ENCODE measurements at places on chromosomes 12 and 14.

DNA sequence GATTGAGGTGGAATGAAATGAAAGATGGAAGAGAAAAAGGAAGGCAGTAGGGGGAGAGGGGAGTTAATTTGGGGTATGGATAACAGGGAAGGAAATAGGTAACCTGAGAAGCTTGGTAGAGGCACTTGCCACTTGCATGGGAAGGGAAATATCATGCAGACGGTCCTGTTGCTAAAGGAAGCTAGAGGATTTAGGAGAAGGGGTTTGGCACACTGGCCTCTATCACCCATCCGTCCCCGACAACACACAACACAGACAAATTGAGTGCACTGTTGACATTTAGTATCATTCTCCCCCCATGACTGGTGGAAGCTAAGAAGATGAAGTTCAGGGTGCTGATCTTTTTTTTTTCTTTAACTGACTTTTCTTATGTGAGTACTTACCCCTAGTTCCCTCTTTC, 2.0 kb downstream of the OR10AD1 start:
- DNase-seq: no peak

- DNase-seq: no peak
These were observed 1.2 kb upstream of the HECTD1 start for GRCh38 chr14:31208546-31209424.

DNA sequence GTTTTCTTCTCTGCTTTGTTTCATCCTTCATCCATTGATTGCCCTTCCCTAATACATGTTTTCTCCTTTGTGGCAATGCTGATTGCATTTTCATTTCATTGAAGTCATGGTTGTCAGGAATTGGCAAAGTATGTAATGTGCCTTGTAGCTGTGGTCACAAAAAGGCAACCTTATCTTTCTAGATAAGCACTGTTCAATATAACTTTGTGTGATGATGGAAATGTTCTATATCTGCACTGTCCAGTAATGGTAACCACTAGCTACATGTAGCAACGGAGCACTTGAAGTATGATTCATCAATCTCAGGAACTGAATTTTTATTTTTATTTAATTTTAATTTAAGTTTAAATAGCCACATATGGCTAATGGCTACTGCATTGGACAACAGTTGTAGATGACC, 79.8 kb downstream of the PCNX1 start:
- no peak for DNase-seq

GRCh38 chr14:75435473-75435872, 7.7 kb downstream of the JDP2 start:
- DNase-seq: no peak

DNA sequence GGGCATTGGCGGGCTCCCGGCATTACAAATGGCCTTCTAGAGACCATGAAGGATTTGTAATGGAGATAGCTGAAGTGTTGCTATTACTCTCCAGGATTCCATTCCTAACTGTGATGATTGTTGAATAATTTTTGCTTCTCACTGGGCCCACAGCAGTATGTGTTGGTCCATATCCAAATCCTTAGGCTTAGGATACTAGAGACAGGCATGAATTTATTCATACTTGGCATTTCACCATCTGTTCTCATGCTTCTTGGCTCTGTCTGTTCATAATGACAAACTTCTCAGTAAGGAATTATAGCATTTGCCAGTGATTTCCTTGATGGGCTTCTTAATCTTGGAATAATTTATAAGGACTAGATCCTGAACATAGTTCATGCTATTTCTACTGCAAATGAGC, 832.9 kb downstream of the C12orf50 start:
- DNase-seq: no peak

- DNase-seq: no peak
These were observed 28.1 kb downstream of the MSRB3 start for GRCh38 chr12:65306366-65307168.

DNA sequence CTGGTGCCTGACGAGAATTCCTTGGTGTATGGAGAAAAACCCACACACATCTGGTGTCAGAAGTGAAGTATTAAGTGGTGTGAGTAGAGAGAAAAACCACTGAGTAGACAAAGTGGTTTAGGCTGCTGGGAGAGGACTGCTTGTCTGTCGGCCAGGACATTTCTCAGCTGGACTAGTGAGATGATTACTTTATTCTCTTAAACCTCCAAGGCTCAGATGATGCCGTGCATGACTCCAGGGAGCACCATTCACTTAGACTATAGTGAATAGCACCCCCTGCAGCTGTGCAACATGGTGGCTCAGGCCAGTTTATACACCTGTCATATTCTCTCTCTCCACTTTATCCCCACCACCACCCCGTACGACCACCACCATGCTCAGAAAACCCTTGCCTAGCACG, 28.5 kb upstream of the NFYB start:
- no peak for DNase-seq

DNA sequence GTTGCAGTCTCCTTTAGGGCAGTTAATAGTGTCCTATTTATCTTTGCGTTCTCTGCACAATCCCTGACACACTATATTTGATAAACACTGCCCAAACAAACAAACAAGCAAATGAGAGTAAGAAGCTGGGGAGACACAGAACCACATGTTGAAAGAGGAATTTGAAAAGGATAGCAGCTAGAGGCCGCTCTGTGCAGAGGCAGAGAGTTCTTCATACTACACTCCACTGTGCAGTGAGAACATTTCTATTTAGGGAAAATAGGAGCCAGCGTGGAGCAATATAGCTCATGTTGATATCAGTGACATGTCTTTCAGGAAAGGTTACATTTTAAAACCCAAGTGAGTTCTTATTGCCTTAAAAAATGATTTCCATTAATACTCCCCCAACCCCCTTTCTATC, 140.3 kb upstream of the SEL1L start:
- DNase-seq: no peak

- no peak for DNase-seq
These were observed 82.4 kb downstream of the PIK3C2G start for GRCh38 chr12:18343708-18344107.

- DNase-seq: no peak
These were observed 3.2 kb downstream of the CFL2 start for GRCh38 chr14:34711169-34711568.

GRCh38 chr14:60266021-60266937, 17.3 kb downstream of the PPM1A start:
- DNase-seq: no peak

DNA sequence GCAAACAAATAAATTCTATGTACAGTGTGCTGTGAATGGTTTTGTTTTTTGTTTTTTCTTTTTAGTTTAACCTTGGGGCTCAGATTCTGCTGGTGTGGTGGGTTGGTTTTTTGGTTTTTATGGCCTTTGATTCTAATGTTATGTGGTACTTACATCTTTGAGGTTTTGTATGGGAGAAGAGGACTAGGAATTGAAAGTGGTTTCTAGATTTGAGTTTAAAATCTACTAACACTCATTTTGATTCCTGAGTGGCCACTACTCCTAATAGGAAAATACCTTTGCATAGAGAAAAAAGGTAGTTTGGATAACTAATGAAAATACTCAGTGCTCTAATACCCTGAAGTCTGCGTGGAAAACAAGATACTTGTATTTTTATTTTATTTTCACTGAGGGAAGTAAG, 137.7 kb downstream of the MON2 start:
- no peak for DNase-seq

- no peak for DNase-seq
These were observed 217.7 kb upstream of the ATXN7L3B start for GRCh38 chr12:74319886-74320285.

GRCh38 chr12:12586879-12587675, 24.4 kb upstream of the DUSP16 start:
- no peak for DNase-seq

DNA sequence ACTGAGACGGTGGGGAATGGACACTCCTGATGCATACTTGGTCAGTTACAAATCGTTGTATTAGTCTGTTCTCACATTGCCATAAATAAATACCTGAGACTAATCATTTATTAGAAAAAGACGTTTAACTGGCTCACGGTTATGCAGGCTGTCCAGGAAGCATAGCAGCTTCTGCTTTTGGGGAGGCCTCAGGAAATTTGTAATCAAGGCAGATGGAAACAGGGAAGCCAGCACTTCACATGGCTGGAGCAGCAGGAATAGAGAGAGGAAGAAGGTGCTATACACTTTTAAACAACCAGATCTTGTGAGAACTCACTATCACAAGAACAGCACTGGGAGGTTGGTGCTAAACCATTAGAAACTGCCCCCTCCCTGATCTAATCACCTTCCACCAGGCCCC, 418.2 kb downstream of the FLRT2 start:
- no peak for DNase-seq

DNA sequence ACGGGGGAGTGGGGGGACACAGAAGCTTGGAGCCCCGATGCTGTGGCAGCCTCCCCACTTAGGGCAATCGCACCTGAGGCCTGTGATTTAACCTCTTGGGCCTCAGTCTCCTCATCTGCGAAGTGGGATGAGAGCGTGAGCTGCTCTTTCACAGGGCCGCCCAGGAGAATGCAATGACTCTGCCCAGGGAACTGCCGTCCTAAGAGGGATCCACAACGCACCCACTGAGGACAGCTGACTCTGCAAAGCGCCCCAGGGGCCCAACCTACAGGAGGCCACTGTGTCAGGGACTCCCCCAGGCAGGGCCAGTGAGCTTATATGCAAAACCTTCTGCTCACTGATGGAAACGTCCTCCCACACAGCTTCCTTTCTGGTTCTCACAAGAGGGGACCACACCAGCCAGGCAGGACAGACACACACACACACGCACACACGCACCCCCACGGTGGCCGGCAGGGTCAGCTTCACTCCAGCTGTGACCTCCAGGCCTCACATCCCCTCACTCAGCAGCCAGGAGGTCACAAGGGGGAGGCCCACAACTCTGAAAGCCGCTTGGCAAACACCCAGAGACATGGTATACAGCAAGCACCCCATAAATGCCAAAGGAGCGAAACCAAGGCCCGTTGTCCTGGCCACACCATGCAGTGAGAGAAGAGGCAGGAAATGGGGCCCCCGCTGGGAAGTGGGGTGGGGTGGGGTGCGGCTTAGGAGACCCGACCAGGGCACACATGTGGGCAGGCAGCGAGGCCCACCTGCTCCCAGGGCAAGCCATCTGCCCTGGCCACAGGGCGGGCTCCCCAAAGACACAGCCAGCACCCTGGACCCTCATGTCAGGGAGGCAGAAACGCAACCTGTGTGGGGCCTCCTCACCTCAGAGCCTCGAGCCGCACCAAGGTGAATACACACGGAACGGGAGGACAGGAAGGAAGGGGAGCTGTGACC, 73.3 kb downstream of the NCOR2 start:
- no peak for DNase-seq

DNA sequence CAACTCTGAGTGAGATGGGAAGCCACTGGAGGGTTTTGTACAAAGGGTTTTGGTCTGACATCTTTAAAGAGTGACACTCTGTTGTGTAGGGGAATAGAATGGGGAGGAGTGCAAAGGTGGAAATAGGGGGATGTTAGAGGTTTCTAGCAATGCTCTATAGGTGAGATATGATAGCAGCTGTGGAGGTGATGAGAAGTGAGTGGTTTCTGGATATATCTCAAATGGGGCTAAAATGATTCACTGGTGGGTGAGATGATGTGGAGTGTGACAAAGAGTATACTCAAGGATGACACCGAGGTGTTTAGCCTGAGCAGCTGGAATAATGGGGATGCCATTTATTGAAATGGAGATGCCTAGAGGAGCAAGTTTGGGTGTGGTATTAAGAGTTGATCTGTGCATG, 426.4 kb downstream of the PCNX1 start:
- DNase-seq: no peak

Data from pancreas (tissue), 10 donors.